ENCODE measurements at places on chromosomes 12 and 14. TPM values are rescaled to one million over a fixed set of nuclear protein-coding genes. Genes with fewer than 3 reads are reported as not detected.

The PCBP2 gene
- 1,184 TPM for total RNA-seq

The KLRF2 gene
- total RNA-seq = not detected

The AQP2 gene
- not detected for total RNA-seq

The SLCO1B1 gene
- 0.09 TPM for total RNA-seq

The CLEC9A gene
- not detected for total RNA-seq

The ARHGAP5 gene
- total RNA-seq = 71.4 TPM

The MTRFR gene
- 14.8 TPM for total RNA-seq

The SLC8A3 gene
- 0.07 TPM for total RNA-seq

The EML5 gene
- total RNA-seq = 0.81 TPM

The ANKS1B gene
- 3.4 TPM for total RNA-seq

The SIX6 gene
- not detected for total RNA-seq

The ERP27 gene
- not detected for total RNA-seq

The SPRYD3 gene
- total RNA-seq = 5.8 TPM

The KRT81 gene
- not detected for total RNA-seq

The ABCB9 gene
- 4.6 TPM for total RNA-seq

The SALL2 gene
- 287 TPM for total RNA-seq

The CBLN3 gene
- 0.39 TPM for total RNA-seq

The VWF gene
- total RNA-seq = 0.35 TPM

The KLHDC1 gene
- not detected for total RNA-seq

The CARMIL3 gene
- total RNA-seq = 5.8 TPM

The KCNC2 gene
- not detected for total RNA-seq

The NUMB gene
- total RNA-seq = 51.9 TPM

The AMDHD1 gene
- total RNA-seq = 0.42 TPM

The KRT6A gene
- not detected for total RNA-seq

The TAS2R46 gene
- total RNA-seq = 0.88 TPM
